A549 treated with CpdA at 1 μM for 4 hours (cell line): ENCODE measurements at places on chromosomes 1 and 21. TPM values are rescaled to one million over a fixed set of nuclear protein-coding genes. Genes with fewer than 3 reads are reported as not detected.

FALEC gene
- total RNA-seq, result 0.18 to 0.39 TPM in 2 of 5 replicates, not detected in the others

CHI3L2 gene
- total RNA-seq, result 0.25 to 0.54 TPM (median 0.38 TPM) in 4 of 5 replicates, not detected in the other

MYBPH gene
- total RNA-seq, result not detected in 5 replicates

PPIH gene
- total RNA-seq, result 57.1 to 76.2 TPM (median 64.4 TPM) in 5 replicates

MAN1C1 gene
- total RNA-seq, result 0.18 to 0.35 TPM (median 0.19 TPM) in 5 replicates

CDCA8 gene
- total RNA-seq, result 46.9 to 52.0 TPM (median 48.3 TPM) in 5 replicates

CHIA gene
- total RNA-seq, result not detected in 5 replicates

OR2G3 gene
- not detected in 5 replicates for total RNA-seq

FCER1G gene
- 0.18 TPM in 1 of 5 replicates, not detected in the others for total RNA-seq

PIGP gene
- total RNA-seq, result 13.1 to 18.8 TPM (median 17.8 TPM) in 5 replicates

TLCD4 gene
- 8.1 to 12.2 TPM (median 8.7 TPM) in 5 replicates for total RNA-seq

ARTN gene
- total RNA-seq, result 0.34 to 0.62 TPM (median 0.47 TPM) in 4 of 5 replicates, not detected in the other

TRIM63 gene
- 0.03 TPM in 1 of 5 replicates, not detected in the others for total RNA-seq

CYP2J2 gene
- 0.05 to 0.09 TPM in 2 of 5 replicates, not detected in the others for total RNA-seq

ETV3L gene
- not detected in 5 replicates for total RNA-seq

SLAMF9 gene
- 0.17 to 0.25 TPM (median 0.22 TPM) in 3 of 5 replicates, not detected in the others for total RNA-seq

OLFML2B gene
- 0.35 to 0.57 TPM (median 0.38 TPM) in 5 replicates for total RNA-seq

TCP10L gene
- total RNA-seq, result 0.45 to 0.91 TPM (median 0.59 TPM) in 5 replicates

SPOCD1 gene
- total RNA-seq, result 3.5 to 6.9 TPM (median 5.1 TPM) in 5 replicates

EFNA3 gene
- total RNA-seq, result 2.3 to 5.0 TPM (median 4.7 TPM) in 5 replicates

UBAP2L gene
- total RNA-seq, result 112 to 120 TPM (median 115 TPM) in 5 replicates

SPRR2F gene
- total RNA-seq, result not detected in 5 replicates

PTPN22 gene
- not detected in 5 replicates for total RNA-seq

NUDT4B gene
- total RNA-seq, result 0.22 to 1.0 TPM (median 0.85 TPM) in 3 of 5 replicates, not detected in the others

VWA5B1 gene
- not detected in 5 replicates for total RNA-seq

INTS11 gene
- 46.9 to 61.0 TPM (median 57.9 TPM) in 5 replicates for total RNA-seq

CD58 gene
- total RNA-seq, result 20.8 to 24.0 TPM (median 22.9 TPM) in 5 replicates

ARMH1 gene
- 0.48 to 1.1 TPM (median 0.66 TPM) in 5 replicates for total RNA-seq
